ENCODE measurements at places on chromosomes 2 and 18. TPM values are rescaled to one million over a fixed set of nuclear protein-coding genes. Genes with fewer than 3 reads are reported as not detected.

COL5A2 gene
- total RNA-seq, result 2.3 TPM

DLX2 gene
- total RNA-seq, result not detected

GRCh38 chr18:3538954-3539617, 89.1 kb downstream of the TGIF1 start:
- peaks cover 25% of the 10 kb centered on the region for H3K27me3 ChIP-seq
- no peaks in the 10 kb centered on the region for H3K36me3 ChIP-seq
- DNase-seq, result no peak

DNA sequence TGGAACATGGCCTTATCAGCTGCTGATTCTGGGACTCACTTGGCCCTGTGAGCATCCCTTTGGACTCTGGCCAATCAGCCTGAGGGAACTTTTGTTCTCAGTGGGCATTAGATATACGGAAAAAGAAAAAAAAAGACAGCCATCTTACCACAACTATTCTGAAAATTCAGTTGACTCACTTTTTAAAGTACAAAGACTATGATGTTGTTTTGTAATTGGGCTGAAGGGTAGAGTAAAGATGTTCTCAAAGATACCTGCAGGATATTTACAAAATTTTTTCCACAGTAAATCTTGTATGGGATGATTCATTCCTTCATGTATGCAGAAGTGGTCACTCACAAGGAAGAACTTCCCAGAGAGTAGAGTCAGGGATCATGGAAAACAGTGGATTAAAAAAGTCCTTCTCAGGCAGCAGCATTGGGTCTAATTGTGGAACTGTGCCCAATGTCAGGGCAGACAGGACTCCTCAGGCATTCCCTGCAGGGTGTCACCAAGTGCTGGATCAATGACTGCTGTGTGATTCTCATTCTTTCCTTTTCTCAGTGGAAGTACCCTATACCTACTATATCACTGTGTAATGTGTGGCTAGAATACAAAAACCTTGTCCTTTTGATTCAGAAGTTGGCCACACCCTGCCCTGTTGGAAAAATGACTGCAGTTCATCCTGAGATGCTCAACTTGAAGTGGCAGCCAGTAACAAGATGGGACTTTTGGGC, 35.4 kb downstream of the SULT1C4 start:
- no peak overlapping the region for H3K27ac ChIP-seq
- H3K27me3 ChIP-seq, result peaks cover 4% of the 10 kb centered on the region
- DNase-seq, result no peak
- H3K36me3 ChIP-seq, result no peaks in the 10 kb centered on the region
- no peaks in the 10 kb centered on the region for H3K4me1 ChIP-seq
- H3K4me3 ChIP-seq, result no peak overlapping the region

- H3K4me3 ChIP-seq, result no peak overlapping the region
- H3K27me3 ChIP-seq, result peaks cover 7% of the 10 kb centered on the region
- H3K27ac ChIP-seq, result no peak overlapping the region
- H3K4me1 ChIP-seq, result peaks cover 16% of the 10 kb centered on the region
- DNase-seq, result no peak
Observed at GRCh38 chr2:136215449-136215848, 97.5 kb upstream of the CXCR4 start.

DNA sequence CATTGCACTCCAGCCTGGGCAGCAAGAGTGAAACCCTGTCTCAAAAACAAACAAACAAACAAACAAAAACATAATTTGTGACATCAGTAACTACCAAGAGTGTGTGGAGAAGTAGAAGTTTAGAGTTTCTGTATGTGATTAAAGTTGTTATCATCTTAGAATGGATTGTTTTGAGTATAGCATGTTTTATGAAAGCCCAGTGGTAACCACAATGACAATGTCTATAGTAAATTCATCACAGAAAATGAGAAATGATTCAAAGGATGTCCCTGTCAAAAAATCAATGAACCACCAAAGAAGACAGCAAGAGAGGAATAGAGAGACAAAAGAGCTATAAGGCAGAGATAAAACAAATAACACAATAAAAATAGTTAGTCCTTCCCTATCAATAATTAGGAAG, 1299.2 kb downstream of the CNTNAP5 start:
- H3K36me3 ChIP-seq, result no peaks in the 10 kb centered on the region
- no peak overlapping the region for H3K4me3 ChIP-seq
- H3K4me1 ChIP-seq, result no peaks in the 10 kb centered on the region
- no peak overlapping the region for H3K27ac ChIP-seq

GLS gene
- total RNA-seq, result 175 TPM

- peaks cover 1% of the 10 kb centered on the region for H3K36me3 ChIP-seq
- peaks cover 55% of the 10 kb centered on the region for H3K4me1 ChIP-seq
Observed at GRCh38 chr2:174487820-174488162, 962 bp upstream of the GPR155 start.

GRCh38 chr2:120014226-120014980, 1.5 kb downstream of the EPB41L5 start:
- H3K4me1 ChIP-seq, result peaks cover 19% of the 10 kb centered on the region
- H3K27me3 ChIP-seq, result peaks cover 4% of the 10 kb centered on the region
- no peaks in the 10 kb centered on the region for H3K36me3 ChIP-seq
- H3K4me3 ChIP-seq, result peak overlapping the region; percentile 77
- DNase-seq, result no peak
- H3K27ac ChIP-seq, result no peak overlapping the region

GRCh38 chr2:238939521-238940403, 91.9 kb downstream of the TWIST2 start:
- H3K27ac ChIP-seq, result no peak overlapping the region
- H3K4me3 ChIP-seq, result no peak overlapping the region
- no peaks in the 10 kb centered on the region for H3K4me1 ChIP-seq
- H3K27me3 ChIP-seq, result peaks cover 3% of the 10 kb centered on the region
- DNase-seq, result no peak

All from activated naive CD8-positive, alpha-beta T cell treated with anti-CD3 and anti-CD28 coated beads, Interleukin-2, amount 10 ng/mL, durations not matched to agents 7 days and 5 days (primary cell).